ENCODE measurements at places on chromosomes 2 and 18.

DNA sequence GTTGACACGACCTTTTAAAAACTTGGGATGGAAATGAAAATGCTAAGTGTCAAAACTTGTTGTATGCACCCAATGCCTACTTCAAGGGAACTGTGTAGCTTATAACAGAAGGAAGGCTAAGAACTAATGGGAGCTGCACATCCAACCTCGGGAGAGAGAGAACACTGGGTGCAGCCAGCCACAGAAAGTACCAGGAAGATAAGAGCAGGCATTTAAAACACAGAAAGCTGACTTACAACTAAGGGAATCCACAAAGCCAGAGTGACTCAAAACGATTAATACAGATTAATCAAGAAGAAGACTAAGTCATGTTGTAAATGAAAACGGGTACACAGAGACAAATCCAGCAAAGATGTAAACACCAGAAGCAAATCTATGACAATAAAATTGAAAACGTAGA lies 113.4 kb downstream of the HDAC4 start:
- DNase-seq = no peak

DNA sequence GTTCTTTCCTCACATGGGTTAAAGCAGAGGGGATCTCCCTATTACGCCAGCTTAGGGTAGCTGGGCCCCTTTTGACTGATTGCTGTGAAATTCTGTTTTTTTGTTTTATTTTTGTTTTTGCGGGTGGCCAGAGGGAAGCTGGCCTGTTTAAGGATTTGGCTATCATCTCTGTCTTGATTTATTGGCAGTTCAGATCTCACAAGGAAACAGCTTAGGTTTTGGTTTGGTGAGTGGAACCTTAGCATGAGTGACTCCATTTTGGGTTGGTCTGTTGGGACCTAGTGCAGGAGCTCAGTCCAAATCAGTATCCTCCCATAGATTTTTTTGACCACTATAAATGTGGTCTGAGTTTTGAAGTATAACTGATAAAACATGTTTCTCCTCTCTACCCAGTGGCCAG lies 25.6 kb upstream of the NTSR2 start:
- no peak for DNase-seq

DNA sequence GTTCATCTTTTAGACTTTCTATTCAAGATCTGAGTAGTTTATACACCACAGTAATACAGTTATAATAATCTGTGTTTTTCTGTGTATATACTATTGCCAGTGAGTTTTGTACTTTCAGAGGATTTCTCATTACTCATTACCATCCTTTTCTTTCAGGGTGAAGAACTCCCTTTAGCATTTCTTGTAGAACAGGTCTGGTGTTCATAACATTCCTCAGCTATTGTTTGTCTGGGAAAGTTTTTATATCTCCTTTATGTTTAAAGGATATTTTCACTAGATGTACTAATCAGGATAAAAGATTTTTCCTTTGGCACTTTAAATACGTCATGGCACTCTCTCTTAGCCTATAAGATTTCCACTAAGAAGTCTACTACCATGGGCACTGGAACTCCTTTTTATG lies 705.5 kb downstream of the SLC4A3 start:
- DNase-seq = no peak

GRCh38 chr2:215812966-215813365 lies 200.4 kb downstream of the MREG start:
- no peak for DNase-seq

GRCh38 chr18:12059334-12060181 lies 34.1 kb upstream of the ANKRD62 start:
- DNase-seq = no peak

- DNase-seq = no peak
Measured at GRCh38 chr18:63102941-63103744, 216.4 kb downstream of the BCL2 start.

DNA sequence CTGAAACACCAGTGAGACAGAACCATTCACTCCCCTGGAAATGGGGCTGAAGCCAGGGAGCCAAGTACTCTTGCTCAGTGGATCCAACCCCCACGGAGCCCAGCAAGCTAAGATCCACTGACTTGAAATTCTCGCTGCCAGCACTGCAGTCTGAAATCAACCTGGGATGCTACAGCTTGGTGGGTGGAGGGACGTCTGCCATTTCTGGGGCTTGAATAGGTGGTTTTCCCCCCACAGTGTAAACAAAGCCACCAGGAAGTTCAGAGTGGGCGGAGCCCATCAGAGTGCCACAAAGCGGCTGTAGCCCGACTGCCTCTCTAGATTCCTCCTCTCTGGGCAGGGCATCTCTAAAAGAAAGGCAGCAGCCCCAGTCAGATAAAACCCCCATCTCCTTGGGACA lies 292.8 kb downstream of the LNPK start:
- DNase-seq = no peak
